ENCODE measurements at places on chromosomes 6 and 20. TPM values are rescaled to one million over a fixed set of nuclear protein-coding genes. Genes with fewer than 3 reads are reported as not detected.

Gene OPRM1
- not detected for total RNA-seq

Gene ZMYND8
- 14.8 TPM for total RNA-seq

Gene TUBB1
- 0.47 TPM for total RNA-seq

Gene PNLDC1
- total RNA-seq, result 0.28 TPM

Gene TIAM2
- 5.4 TPM for total RNA-seq

Gene EEF1A2
- 0.19 TPM for total RNA-seq

Gene KIF6
- 0.24 TPM for total RNA-seq

Gene MRPL2
- 28.0 TPM for total RNA-seq

Gene OTOR
- 0.19 TPM for total RNA-seq

Gene BMP7
- total RNA-seq, result 6.3 TPM

Gene FNDC11
- 1.1 TPM for total RNA-seq

Gene ZSCAN9
- total RNA-seq, result 7.3 TPM

Gene FRMD1
- total RNA-seq, result 23.1 TPM

Gene PEX7
- 7.4 TPM for total RNA-seq

Gene CDH26
- total RNA-seq, result 1.8 TPM

Gene ID1
- 39.4 TPM for total RNA-seq

Gene NMBR
- total RNA-seq, result not detected

Gene RRBP1
- 20.7 TPM for total RNA-seq

All from thymus (tissue), 14 donors.